ENCODE measurements at places on chromosomes 12 and 14. TPM values are rescaled to one million over a fixed set of nuclear protein-coding genes. Genes with fewer than 3 reads are reported as not detected.

The CFAP251 gene
- total RNA-seq: 6.9 TPM

The RDH16 gene
- total RNA-seq: 1.3 TPM

DNA sequence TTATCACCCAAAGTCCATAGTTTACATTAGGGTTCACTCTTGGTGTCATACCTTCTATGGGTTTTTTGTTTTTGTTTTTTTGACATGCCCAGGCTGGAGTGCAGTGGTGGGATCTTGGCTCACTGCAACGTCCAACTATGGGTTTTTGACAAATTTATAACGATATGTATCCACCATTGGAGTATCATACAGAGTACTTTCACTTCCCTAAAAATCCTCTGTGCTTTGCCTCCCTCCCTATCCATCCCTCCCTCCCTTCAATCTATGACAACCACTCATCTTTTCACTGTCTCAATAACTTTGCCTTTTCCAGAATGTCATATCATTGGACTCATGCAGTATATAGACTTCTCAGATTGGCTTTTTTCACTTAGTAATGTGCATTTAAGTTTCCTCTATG is 139.0 kb upstream of the CCDC198 start:
- DNase-seq: no peak

DNA sequence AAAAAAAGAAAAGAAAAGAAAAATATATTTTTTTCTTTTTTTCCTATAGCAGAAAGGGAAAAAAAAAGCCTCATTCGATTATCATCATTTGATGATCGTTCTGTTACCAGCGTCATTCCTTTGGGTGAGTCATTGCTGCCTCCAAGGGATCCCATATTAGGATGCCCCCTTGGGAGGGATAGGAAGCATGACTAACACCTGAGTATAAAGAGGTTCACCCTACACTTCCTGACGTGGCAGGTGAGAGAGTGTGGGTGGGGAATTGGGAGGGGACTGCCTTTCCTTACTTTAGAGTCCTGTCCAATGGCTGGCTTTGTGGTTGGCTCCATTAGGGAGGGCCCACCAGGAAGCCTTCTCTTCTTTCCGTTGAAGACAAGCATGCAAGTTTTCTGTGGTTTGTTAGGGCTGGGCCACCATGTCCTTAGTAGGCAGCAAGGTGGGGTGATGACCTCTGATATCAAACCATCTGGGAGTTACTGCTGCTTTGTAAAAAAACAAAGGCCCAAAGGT is 56.1 kb upstream of the FUT8 start:
- DNase-seq: no peak

DNA sequence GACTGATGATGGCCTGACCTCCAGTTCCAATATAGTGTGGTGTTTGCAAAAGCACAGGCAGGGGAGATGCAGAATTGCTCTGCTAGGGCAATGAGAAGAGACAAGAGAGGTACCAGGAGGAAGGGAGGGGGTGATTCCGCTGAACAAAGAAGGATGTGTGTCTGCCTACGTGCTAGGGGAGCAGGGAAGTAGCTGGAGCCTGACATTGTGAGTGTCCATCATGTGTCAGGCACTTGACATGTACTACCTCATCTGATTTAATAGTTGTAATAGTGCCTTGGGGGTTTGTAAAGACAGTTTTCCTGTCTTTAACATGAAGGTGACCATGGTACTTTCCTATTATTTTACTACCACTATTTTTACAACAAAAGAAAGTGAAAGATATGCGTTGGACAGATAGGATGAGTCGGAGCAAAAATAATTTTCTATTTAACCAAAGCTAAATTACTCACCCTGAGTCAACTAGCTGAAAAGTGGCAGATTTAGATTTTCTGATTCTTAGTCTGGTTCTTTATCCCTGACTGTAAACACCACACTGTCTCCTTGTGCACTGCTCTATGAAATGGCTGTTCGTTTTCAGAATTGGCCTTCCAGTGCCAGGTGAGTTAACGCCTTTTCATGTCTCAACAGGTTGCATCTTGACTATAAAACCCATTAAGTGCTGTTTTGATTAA is 33.7 kb upstream of the TEAD4 start:
- DNase-seq: no peak

- DNase-seq: no peak
These were observed 86.1 kb downstream of the SLC24A4 start for GRCh38 chr14:92409043-92409442.

DNA sequence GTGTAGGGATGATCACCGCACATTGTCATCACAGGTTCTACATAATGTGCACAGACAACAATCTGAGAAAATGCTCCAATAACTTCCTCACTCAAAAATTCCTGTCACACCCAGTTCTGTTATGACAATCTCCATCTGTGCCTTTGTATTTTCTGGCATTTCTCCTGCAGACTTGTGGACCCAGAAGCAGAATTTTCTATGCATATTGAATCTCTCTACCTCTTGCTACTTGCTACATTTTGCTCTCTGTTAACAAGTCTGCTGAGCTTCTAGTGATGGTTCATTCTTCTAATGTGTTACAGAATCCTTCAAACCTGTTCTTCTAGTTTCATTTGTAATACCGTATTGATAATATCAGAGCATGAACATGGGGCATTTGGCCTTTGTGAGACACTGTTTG is 127.8 kb upstream of the PTPRQ start:
- no peak for DNase-seq

The PRR4 gene
- 5.4 TPM for total RNA-seq

The CLEC1B gene
- total RNA-seq: 0.51 TPM

The DHRS2 gene
- 1.5 TPM for total RNA-seq

The DLGAP5 gene
- total RNA-seq: 24.5 TPM

The PPM1H gene
- total RNA-seq: 10.3 TPM

DNA sequence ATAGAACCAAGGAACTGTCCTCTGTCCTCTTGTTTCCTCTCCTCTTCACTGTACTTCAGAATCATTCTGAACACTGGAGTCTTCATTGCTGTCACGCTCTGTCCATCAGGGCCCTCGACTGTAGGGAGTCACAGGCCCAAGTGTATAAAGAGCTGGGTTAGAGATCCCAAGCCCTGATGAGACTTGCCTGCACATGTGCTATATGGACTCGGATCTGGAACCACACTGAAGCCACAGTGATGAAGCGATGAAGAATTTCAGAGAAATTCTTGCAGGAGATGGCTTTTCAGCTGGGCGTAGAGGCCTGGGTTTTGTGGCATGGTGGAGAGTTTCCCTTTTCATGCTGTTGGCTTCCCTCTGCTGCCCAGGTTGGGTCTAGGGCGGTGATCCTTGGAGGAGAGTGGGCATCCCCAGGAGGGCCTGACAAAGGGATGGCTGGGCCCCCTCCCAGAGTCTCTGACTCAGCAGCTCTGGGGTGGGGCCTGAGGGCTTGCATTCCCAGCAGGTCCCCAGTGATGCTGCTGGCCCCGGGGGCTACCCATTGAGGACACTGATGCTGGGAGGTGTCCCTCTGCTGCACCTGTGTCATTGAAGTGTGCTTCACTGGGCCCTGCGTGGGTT is 39.6 kb upstream of the YY1 start:
- no peak for DNase-seq

- no peak for DNase-seq
These were observed 112.5 kb downstream of the CCER1 start for GRCh38 chr12:90842477-90842876.

DNA sequence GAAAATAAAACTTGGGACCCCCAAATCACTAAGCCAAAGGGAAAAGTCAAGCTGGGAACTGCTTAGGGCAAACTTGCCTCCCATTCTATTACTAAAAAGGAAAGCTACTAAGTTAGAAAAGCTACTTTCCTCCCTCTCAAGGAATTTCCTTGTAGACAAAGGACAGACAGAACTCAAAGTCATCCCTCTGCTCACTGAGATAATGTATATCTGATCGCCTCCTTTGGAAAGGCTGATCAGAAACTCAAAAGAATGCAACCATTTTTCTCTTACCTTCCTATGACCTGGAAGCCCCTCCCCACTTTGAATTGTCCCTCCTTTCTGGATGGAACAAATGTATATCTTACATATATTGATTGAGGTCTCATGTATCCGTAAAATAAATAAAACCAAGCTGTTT is 190.5 kb upstream of the DCN start:
- DNase-seq: no peak

DNA sequence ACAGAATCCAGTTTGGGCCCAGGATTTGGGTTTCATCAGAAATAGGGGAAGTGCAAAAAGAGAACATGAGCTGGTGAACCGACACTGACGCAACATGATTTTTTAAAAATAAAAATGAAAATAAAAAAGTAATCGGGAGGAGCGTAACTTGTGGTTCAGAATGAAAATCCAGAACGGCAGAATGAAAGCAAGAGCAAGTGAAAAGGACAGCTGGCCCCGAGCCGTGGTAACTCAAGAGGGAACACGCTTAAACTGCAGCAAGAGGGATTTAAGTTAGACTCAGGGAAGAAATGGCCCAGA is 1.6 kb downstream of the SLC6A12 start:
- DNase-seq: no peak

DNA sequence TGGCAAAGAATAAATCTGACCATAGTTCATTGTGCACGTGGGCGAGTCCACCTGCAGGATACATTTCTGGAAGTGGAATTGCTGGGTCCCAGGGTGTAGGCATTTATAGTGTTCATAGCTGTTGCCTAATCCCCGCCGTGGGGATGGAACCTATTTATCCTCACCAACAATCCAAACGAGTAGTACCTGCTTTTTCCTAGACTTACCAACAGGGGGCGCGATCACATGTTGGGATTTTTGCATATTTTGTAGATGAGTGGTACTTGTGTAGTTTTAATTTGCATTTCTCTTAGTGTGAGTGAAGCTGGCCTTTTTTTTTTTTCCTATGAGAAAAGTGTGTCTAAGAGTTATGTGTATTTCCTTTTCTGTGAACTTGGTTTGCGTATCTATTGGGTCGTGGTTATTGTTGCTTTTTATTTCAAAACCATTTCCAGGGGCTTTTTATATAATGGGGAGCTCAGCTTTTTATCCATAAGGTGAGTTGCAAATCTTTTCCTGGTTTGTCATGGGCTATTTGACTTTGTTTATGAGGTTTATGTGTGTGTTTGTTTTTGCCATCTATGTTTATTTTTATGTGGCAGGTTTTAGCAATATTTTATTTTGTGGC is 67.2 kb downstream of the CCDC92 start:
- DNase-seq: no peak

DNA sequence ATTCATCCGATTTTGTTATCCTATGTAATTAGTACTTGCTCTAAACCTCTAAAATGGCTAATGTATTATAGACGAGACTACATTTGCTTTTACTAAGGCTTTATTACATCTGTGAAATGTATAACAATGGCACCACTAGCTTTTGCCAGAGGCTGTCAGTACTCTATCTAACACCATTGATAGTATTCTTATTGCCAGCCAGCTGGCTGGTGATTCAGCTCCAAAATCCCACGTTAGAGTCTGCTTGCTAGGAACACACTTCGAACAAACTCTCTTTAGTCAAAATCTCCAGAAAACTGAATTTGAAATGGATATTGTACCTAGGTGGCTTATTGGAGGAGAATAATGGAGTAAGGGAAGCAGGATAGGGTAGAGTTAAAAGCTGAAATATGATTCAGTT is 839.2 kb downstream of the SLC6A15 start:
- no peak for DNase-seq

DNA sequence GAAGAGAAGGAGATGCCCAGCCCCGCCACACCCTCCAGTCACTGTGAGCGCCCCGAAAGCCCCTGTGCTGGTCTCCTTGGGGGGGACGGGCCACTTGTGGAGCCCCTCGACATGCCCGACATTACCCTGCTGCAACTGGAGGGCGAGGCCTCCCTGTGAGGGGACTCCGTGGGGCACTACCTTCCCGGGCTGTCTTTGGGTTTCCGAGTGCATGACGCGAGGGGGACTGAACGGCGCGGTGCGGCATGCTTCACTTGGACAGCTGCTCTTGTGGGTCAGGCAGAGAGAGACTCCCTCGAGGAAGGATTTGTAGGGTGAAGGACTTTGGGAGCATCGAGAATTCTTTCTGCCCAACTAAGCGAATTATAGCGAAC is 1.1 kb downstream of the CCDC184 start:
- DNase-seq: no peak

DNA sequence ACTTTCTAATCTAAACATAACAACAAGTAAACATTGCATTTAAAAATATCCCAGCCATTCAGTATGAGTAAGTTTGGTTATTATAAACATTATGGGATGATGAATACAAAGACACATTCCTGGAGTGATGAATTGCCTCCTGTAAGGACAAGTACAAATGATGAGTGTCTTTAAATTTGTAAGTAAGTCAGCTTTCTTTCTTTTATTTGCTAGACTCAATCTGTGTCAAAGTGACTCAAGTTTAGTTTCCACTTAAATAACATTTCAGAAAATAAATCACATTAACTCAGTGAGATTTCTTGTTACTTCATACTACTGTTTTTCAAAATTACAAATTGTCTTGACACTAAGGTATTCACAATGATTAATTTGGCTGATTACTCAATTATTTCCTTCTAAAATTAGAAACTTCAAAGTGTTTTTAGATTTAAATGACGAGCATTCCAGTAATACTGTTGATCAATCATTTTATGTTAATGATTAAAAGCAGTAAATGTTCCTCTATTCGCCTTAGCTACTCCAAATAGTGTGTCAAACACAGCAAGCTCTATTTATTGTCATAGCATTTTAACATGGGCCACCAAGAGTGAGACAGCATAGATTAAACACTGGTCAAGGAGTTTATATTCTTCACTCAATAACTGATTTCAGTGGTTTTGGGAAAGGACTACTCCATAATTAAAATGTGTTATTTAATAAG is 658.0 kb upstream of the MDGA2 start:
- no peak for DNase-seq

DNA sequence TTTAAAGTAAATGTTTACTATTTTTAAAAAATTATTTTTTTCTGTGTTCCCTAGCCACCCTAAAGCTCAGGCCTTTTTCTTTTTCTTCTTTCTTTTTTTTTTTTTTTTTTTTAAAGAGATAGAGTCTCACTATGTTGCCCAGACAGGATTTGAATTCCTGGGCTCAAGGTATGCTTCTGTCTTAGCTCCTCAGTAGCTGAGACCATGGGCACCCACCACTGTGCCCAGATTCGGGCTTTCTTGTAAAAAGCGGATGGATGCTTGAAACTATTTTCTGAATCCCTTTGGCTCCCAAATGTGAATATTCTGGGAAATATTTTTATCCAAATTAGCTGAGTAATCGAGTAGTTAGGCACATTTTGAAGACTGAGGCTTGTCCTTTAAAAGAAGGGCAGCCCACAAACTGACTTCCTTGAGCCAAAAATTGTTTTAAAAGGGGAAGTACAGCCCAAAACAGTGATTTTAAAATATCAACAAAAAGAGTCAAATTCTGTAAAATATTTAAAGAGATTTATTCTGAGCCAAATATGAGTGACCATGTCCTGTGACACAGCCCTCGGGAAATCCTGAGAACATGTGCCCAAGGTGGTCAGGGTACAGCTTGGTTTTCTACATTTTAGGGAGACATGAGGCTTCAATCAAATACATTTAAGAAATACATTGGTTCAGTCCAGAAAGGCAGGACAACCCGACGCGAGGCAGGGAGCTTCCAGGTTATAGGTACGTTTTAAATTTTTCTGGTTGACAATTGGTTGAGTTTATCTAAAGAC is 28.8 kb upstream of the HIGD1C start:
- DNase-seq: no peak

GRCh38 chr14:55832122-55832911 is 252.3 kb downstream of the KTN1 start:
- DNase-seq: no peak

DNA sequence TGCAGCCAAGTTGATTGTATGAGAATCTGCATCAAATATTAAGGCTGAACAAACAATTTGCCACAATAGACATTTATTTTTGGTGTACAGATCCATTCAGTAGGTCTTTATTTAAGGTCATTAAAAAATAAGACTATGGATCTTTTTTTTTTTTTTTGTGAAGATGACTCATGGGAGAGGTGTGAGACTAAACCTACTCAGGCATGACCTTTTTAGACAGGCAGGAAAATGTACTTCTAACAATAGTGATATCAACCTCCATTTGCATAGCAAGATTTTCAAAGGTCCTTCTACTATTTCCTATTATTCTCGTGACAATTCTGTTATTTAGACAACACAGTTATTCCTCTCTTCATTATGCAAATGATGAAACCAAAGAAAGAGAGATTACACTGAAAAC is 39.9 kb upstream of the PTPRR start:
- no peak for DNase-seq
